Epithelial cell of alveolus of lung (primary cell): ENCODE measurements at places on chromosomes 5 and 9. TPM values are rescaled to one million over a fixed set of nuclear protein-coding genes. Genes with fewer than 3 reads are reported as not detected.

BTNL8 gene
- total RNA-seq: not detected in 2 replicates

HAPLN1 gene
- total RNA-seq: 0.16 and 9.4 TPM in 2 replicates

EQTN gene
- total RNA-seq: not detected in 2 replicates

ENC1 gene
- 37.9 and 49.5 TPM in 2 replicates for total RNA-seq

TGFBR1 gene
- 15.1 and 35.3 TPM in 2 replicates for total RNA-seq

CTSV gene
- total RNA-seq: 0.24 and 2.1 TPM in 2 replicates

ANKRD55 gene
- total RNA-seq: 0.40 TPM in 1 of 2 replicates, not detected in the other

PCDHB8 gene
- not detected in 2 replicates for total RNA-seq

PCDHGB6 gene
- 1.2 and 5.7 TPM in 2 replicates for total RNA-seq

SV2C gene
- not detected in 2 replicates for total RNA-seq

C1QTNF2 gene
- 0.32 and 0.39 TPM in 2 replicates for total RNA-seq

FBXL7 gene
- 7.0 and 16.7 TPM in 2 replicates for total RNA-seq

FOXD4 gene
- 0.24 and 0.65 TPM in 2 replicates for total RNA-seq

CCDC171 gene
- 1.0 and 1.9 TPM in 2 replicates for total RNA-seq

LIX1 gene
- total RNA-seq: under 0.01 TPM in 1 of 2 replicates, not detected in the other

PCDHGA3 gene
- 0.65 and 0.72 TPM in 2 replicates for total RNA-seq

IL3 gene
- total RNA-seq: not detected in 2 replicates

PRXL2C gene
- 7.9 and 8.4 TPM in 2 replicates for total RNA-seq

ANKRD18B gene
- total RNA-seq: under 0.01 and 0.13 TPM in 2 replicates

CAVIN4 gene
- total RNA-seq: 0.65 and 1.9 TPM in 2 replicates

FBP2 gene
- not detected in 2 replicates for total RNA-seq

ARSI gene
- 14.1 and 19.5 TPM in 2 replicates for total RNA-seq

SPINK13 gene
- total RNA-seq: not detected in 2 replicates

SPRY4 gene
- total RNA-seq: 21.1 and 42.9 TPM in 2 replicates
